ENCODE measurements at places on chromosomes 5 and 9. TPM values are rescaled to one million over a fixed set of nuclear protein-coding genes. Genes with fewer than 3 reads are reported as not detected.

GRCh38 chr5:10644192-10644591 lies 80.3 kb downstream of the ANKRD33B start:
- no peak for DNase-seq

Gene ABHD17B
- total RNA-seq = 14.8 TPM

GRCh38 chr5:26847041-26847736 lies 191.2 kb downstream of the CDH9 start:
- no peak for DNase-seq

DNA sequence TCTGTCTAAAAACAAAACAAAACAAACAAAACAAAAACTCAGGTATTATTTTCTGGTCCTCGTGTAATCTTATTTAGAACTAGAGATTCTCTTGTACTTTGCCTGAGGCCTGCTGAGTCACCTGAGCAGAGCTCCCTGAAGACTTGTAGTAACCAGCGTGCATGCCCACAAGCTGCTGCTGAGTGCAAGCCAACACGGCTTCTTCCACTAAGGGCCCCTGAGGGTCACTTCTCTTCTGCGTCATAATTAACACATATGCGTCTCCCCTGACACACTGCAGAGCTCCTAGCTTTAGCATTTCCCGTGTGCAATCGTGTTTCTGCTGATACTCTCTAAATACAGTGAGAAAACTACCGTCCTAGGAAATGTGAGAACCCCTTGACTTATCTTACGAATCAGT lies 10.9 kb upstream of the NDFIP1 start:
- DNase-seq = peak; percentile 52

Gene GPRIN1
- 1.5 TPM for total RNA-seq

Gene PLAC8L1
- total RNA-seq = 0.36 TPM

DNA sequence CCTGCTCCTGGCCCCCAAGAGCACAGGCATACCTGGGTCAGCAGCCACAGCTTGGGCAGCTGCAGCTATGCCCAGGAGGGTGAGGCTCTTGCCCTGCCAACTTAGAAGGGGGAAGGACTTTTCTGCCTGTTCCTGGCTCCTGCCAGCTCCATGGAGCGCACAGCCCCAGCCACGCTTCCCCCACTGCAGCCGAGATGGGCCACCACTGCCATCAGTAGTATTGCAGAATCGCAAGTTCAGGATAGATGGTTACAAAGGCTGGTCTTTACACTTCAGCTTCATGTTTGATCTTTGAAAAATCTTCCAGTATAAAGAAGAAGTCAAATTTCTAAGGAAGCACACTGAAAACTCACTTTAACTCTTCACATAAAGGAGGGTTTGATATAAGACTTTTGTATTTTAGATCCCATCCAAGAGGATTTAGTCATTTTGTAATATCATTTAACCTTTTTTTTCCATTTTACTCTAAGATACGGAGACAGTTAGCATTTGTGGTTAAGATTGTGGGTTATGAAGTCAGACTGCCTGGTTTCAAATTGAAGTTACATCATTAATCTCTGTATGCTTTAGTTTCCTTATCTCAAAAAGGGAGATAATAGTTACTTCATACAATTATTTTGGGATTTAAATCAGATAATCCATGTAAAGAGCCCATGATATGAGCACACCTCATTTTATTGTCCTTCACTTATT lies 81.8 kb downstream of the NLN start:
- peak; percentile 26 for DNase-seq

GRCh38 chr5:78720227-78720985 lies 71.8 kb upstream of the LHFPL2 start:
- no peak for DNase-seq

GRCh38 chr9:72527801-72528195 lies 6.4 kb downstream of the TMC1 start:
- DNase-seq = no peak

GRCh38 chr5:146965761-146966659 lies 87.5 kb upstream of the PPP2R2B start:
- DNase-seq = peak; percentile 13

Gene GCNT4
- 1.7 TPM for total RNA-seq

GRCh38 chr5:122054266-122054665 lies 23.8 kb downstream of the LOX start:
- no peak for DNase-seq

Gene ARL14EPL
- not detected for total RNA-seq

All from activated naive CD8-positive, alpha-beta T cell treated with anti-CD3 and anti-CD28 coated beads for 36 hours (primary cell).